Karpas-422 (cell line): ENCODE measurements at places on chromosomes 6 and 20. TPM values are rescaled to one million over a fixed set of nuclear protein-coding genes. Genes with fewer than 3 reads are reported as not detected.
A peak's percentile ranks its signal among the peaks of the same experiment; 100 is the strongest.

DNA sequence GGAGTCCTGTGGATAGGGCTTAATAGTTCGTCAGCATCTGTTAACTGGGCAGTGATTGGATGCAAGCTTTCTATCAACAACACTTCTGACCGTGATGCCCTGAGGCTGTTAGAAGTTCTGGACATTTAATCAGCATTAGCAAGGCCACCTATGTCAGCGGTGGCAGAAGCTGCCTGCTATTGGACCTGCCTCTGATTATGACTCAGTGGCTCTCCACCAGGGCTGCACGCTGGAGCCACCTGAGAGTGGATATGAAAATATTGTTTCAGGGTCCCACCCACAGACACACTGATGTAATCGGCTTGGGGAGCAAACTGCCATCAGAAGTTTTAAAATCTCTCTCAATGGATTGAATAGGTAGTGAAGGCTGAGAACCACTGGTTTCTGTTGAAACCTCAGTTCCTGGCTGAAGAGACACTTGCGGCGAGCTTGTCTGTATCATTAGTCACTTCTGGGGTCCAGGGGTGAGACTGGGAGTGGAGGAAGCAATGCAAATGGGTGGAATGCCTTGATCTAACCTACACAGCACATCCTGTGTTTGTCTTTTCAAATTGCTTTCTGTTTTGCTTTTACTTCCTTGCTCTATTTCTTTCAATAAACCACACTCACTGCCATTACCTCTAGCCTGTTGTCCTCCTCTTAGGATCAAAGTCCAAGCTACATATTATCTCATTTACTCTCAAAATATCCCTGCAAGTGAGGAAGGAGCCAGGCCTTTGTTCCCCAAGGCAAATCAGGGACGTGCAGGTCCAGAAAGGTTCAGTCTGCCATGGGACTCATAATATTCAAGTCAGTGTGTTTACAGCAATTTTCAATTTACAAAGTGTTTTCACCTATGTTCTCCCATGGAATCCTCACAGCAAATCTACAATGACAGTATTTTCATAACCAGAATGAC, 4.2 kb downstream of the CLIC5 start:
- no peak for DNase-seq

Gene MATN4
- not detected in 2 replicates for total RNA-seq

Gene SLCO4A1
- 0.72 TPM in 1 of 2 replicates, not detected in the other for total RNA-seq

- no peak for DNase-seq
These were observed 327.1 kb downstream of the ARHGAP18 start for GRCh38 chr6:129382916-129383315.

DNA sequence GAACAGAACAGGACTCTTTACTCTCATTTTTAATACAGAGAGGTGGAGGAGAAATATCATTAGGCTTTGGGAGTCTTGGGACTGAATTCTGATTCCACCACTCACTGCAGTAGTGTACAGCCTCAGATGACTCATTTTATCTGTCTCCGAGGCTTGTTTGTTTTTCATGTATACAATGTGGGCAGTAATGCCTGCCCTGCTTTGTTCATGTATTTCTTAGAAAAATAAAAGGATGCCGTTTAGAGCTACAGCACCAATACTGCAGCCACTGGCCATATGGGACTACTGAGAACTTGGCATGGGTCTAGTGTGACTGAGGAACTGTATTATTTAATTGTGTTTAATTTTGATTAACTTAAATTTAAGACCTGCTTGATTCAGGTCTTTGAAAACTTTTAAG, 41.2 kb upstream of the JAG1 start:
- no peak for DNase-seq

DNA sequence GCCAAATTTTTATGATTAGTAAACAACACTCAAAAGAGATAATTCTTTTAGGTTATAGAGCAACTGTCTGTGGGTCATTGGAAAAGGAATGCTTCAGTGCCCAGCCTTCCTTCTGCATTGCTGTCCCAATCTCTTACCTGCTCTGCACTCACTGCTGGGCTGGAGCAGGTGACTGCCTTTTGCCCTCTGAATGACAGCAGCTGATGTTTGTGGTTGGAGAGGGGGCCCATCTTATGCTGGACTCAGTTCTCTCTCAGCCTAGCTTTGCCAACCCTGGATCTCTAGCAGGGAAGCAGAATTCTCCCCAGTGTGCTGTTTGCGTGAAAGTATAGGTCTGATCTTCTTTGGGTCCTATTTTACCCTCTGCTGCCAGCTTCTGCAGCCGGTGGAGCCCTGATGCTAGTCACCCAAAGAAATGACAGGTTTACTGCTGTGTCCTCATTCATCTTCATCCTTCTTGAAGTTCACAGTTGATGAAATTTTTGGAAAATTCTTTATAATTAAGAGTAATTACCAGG, 193.5 kb downstream of the ARID1B start:
- DNase-seq: no peak

Gene SERPINB1
- total RNA-seq: 0.22 TPM in 1 of 2 replicates, not detected in the other

GRCh38 chr20:19249106-19249879, 36.9 kb downstream of the SLC24A3 start:
- DNase-seq: peak; percentile 71

DNA sequence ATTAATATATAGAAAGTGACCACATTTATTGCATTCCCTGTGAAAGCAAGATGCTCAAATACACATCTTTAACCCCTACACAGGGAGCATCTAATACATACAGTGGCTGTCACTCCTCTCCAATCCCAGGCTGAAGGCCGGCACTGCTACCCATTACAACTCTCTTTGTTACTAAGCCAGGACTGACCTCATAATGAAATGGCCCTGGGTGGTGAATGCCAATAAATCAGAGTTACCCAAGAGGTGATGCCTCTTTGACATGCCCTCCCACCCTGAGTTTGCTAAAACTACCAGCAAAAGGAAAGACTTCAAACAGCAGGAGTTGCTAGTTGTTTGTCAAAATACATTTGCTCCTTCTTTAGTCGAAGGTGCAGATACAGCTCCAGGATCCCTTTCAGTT, 214.2 kb downstream of the FOXA2 start:
- no peak for DNase-seq

DNA sequence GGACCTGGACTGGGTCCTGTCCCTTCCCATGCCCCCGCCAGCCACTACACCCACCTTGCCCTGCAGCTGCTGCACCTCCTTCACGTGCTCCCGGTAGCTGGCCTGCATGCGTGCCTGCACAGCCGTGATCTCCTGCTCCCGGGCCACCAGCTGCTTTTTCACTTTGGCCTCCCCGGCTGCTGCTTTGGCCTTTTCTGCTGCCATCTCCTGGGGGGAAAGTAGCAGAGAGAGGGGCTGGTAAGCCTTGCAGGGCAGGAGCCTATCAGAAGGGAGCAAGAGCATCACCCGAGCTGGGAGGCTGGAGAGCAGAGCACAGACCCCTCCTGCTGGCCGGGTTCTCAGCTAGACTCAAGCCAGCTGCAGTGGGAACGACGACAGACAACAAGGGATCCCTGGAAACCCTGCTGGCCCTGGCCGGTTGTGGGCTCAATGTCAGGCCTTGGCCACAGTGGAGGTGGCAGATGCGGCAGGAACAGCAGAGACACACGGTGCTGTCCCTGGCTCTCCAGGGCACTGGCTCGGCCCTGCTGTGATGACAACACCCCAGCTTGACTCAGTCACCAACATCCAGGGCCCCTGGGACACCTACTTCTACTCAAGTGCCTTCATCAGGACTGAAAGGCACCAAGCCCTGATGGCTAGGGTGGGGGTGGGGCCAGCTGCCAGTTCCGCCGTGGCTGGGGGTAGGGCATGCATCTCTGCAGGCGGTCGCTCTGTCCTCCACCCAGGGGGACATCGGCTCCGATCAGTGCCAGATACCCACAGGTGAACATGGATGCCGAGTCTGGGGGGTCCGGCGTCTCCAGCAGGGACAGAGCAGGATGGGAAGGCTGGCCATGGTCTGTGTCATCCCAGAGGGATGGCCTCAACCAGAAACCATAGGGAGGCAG, 45.3 kb downstream of the RRBP1 start:
- no peak for DNase-seq

DNA sequence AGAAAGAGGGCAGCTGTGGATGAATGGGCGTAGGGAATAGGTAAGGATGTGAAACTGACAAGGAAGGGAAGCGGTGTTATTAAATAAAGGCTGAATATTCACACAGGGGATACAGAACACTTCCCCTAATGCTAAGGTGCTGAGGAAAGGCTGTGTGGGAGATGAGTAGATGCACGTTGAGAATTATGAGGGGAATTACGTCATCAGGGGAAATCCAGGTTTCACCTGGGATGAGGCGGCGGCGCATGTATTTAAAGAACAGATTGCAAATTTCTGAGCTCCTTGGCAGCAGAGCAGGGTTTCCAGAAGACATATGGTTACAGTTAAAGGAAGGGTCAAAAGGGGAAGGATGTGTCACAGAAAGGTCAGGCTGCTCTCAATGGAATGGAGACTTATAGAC, 28.7 kb upstream of the EDN1 start:
- DNase-seq: no peak

Gene MOG
- not detected in 2 replicates for total RNA-seq

GRCh38 chr6:140548366-140548765, 1173.9 kb upstream of the CITED2 start:
- DNase-seq: no peak

Gene PSORS1C1
- not detected in 2 replicates for total RNA-seq

Gene CDSN
- not detected in 2 replicates for total RNA-seq

Gene SLPI
- not detected in 2 replicates for total RNA-seq

- DNase-seq: no peak
These were observed 43.1 kb downstream of the MBOAT1 start for GRCh38 chr6:20169119-20169557.
